Mesendoderm (in vitro differentiated cells): ENCODE measurements at places on chromosomes 1 and 21.
A peak's percentile ranks its signal among the peaks of the same experiment; 100 is the strongest.

GRCh38 chr1:61081686-61082310 lies 563 bp upstream of the NFIA start:
- H3K27me3 ChIP-seq = peaks cover 24% of the 10 kb centered on the region
- peak; percentile 60 for DNase-seq
- peak overlapping the region; percentile 32 for H3K4me3 ChIP-seq
- no peaks in the 10 kb centered on the region for H3K36me3 ChIP-seq

- H3K27ac ChIP-seq = no peak overlapping the region
- no peaks in the 10 kb centered on the region for H3K4me1 ChIP-seq
- DNase-seq = no peak
- H3K4me3 ChIP-seq = no peak overlapping the region
- H3K36me3 ChIP-seq = no peaks in the 10 kb centered on the region
- no peaks in the 10 kb centered on the region for H3K27me3 ChIP-seq
Observed at GRCh38 chr1:7388141-7388487, 383.0 kb upstream of the VAMP3 start.

GRCh38 chr1:20727746-20728316 lies 4.7 kb downstream of the SH2D5 start:
- no peaks in the 10 kb centered on the region for H3K4me1 ChIP-seq
- peaks cover 5% of the 10 kb centered on the region for H3K27me3 ChIP-seq
- H3K27ac ChIP-seq = no peak overlapping the region
- H3K4me3 ChIP-seq = no peak overlapping the region
- DNase-seq = peak; percentile 72
- H3K36me3 ChIP-seq = no peaks in the 10 kb centered on the region

GRCh38 chr1:147786536-147786935 lies 26.1 kb upstream of the GJA5 start:
- no peak overlapping the region for H3K4me3 ChIP-seq
- no peaks in the 10 kb centered on the region for H3K27me3 ChIP-seq
- H3K27ac ChIP-seq = no peak overlapping the region
- DNase-seq = no peak

DNA sequence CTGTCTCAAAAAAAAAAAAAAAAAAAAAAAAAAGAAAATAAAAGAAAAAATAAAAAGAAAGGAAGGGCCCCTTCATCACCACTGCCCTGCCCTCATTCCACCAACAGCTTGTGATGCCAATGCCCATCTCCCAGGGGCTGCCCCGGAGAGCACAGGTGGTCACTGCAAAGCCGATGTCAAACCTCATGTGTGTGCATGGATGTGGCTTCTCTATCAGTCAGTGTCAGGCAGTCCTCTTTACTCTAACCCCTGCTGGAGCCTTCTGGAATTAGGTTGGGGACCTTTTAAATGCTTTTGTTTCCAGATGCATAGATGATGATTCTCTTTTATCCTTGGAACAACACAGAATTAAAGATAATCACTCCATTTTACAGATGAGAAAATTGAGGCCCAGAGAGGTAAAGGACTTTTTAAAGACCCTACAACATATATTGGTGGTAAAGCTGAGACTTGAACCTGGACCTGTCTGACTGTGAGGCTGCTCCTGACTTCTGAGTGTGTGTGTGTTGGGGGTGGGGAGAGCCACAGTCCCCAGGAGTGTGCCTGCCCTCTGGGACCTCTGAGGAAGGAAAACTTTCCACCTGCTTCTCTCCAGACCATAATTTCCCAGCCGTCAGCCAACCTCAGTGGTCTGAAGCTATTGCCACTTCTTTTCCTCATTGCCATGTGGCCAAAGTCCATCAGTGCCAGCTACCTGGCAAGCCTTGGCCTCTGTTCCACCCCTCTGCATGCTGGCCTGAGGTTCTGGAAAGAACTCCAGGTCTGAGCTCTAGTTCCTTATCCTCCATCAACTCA lies 3.0 kb upstream of the TMEM54 start:
- H3K36me3 ChIP-seq = no peaks in the 10 kb centered on the region
- H3K4me1 ChIP-seq = no peaks in the 10 kb centered on the region
- H3K27me3 ChIP-seq = peaks cover 5% of the 10 kb centered on the region
- no peak overlapping the region for H3K4me3 ChIP-seq

DNA sequence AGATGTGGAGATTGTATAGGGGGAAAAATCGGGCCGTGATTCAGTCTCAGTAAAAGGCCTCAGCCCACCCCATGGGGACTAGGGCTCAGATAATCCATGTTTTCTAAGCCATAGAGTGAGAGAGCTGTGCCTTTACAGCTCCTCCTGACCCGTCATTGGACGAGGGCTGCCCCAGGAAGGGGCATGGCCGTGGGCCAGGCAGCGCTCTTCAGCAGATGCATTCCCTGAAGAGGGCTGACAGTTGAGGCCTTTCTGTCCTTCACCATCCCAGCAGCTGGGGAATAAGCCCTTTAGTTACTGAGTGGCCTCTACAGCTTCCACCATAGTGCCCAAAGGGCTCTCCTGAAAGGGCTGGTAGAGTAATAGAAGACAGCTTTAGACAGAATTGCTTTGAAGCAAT lies 57.2 kb downstream of the ST3GAL3 start:
- DNase-seq = peak; percentile 50
- peaks cover 12% of the 10 kb centered on the region for H3K4me1 ChIP-seq
- H3K36me3 ChIP-seq = no peaks in the 10 kb centered on the region
- H3K27me3 ChIP-seq = no peaks in the 10 kb centered on the region
- no peak overlapping the region for H3K27ac ChIP-seq
- no peak overlapping the region for H3K4me3 ChIP-seq

DNA sequence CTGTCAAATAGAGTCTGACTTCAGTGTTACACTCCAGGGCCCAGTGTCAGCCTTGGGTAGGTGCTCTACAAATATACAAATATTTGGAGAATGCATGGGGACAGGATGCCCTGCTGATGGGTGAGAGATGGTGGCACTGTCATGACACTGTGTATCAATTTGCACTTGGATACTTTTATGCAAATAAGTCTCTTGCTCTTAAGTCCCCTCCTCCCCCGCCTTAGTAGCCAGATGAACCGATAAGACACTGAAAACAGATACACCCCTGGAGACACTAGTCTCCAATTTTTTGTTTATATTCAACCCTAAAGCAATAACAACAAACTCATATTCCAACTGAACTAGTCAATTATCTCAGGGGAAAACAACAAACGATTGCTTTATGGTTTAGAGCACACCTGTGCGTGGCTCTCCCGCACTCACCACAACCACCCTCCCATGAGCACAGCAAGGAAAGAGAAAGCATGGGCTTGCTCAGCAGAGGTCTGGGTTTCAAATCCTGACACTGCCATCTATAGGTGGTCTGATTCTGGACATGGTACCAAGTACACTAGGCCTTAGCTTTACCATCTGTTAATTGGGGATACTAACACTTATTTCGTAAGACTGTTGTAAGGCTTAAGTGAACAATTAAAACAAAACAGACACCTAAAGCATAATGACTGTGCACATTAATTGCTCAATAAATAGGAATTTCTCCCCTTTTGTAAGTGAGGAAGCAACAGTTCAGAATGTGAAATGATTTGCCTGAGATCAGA lies 50.3 kb downstream of the HIVEP3 start:
- H3K27me3 ChIP-seq = no peaks in the 10 kb centered on the region
- H3K36me3 ChIP-seq = no peaks in the 10 kb centered on the region
- no peak overlapping the region for H3K4me3 ChIP-seq
- no peaks in the 10 kb centered on the region for H3K4me1 ChIP-seq
- no peak overlapping the region for H3K27ac ChIP-seq

DNA sequence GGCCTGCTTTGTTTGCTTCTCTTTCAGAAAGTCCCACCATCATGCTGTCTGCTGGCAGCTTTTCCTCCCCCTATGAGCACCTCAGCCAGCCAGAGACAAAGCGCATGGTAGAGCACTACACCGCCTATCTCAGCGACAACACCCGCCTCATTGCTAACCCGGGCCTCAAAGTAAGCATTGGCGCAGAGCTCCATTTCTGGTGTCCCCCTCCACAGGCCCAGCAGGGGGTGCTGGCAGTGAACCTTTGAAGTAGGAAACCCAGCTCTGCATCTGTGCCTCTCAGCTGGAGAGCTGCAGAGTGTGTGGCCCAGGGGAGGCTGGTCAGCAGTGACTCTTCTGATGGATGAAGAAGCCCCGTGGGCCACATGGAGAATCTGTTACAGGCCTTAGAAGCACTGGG lies 81.2 kb upstream of the RAVER2 start:
- no peaks in the 10 kb centered on the region for H3K4me1 ChIP-seq
- H3K27ac ChIP-seq = no peak overlapping the region
- H3K27me3 ChIP-seq = no peaks in the 10 kb centered on the region
- peaks cover 6% of the 10 kb centered on the region for H3K36me3 ChIP-seq
- no peak overlapping the region for H3K4me3 ChIP-seq
- peak; percentile 66 for DNase-seq

DNA sequence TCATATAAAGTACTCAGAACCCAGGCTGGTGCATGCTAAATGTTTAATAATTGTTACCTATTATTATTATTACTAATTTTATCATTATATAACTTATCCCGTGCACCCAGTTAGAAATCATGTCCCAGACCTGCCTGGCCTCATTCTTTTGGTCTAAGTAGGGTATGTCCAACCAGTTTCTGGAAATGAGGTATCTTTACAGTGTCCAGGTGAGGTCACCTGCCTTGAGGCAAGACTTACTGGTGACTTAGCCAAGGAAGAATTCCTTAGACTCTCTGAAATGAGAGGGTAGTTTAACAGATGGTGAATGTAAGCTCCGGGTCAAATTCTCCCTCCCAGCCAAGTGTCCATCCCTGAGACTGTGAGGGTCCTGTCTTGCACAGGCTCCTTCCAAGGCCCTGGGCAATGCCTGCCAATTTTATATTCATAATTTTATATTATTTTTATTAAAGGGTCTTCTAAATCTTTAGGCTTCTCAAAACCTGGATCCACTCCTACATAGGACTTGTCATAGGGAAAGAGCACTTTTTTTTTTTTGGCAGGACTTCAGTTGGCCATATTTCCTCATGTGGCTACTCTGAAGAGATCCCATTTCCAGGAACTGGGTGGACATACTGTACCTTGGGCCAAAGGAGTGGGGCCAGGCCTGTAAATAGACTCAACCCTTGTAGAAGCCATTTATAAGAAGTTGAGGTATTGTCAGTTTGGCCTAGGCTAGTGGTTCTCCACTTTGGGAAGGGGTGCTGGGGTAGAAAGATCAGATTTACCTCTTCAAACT lies 96.7 kb upstream of the KCNA3 start:
- no peaks in the 10 kb centered on the region for H3K4me1 ChIP-seq
- H3K27ac ChIP-seq = no peak overlapping the region
- H3K27me3 ChIP-seq = no peaks in the 10 kb centered on the region
- no peak for DNase-seq
- H3K36me3 ChIP-seq = no peaks in the 10 kb centered on the region
